A673 (cell line): ENCODE measurements at places on chromosomes 2 and 18. TPM values are rescaled to one million over a fixed set of nuclear protein-coding genes. Genes with fewer than 3 reads are reported as not detected.

The KDM3A gene
- total RNA-seq, result 40.7 and 43.8 TPM in 2 replicates

DNA sequence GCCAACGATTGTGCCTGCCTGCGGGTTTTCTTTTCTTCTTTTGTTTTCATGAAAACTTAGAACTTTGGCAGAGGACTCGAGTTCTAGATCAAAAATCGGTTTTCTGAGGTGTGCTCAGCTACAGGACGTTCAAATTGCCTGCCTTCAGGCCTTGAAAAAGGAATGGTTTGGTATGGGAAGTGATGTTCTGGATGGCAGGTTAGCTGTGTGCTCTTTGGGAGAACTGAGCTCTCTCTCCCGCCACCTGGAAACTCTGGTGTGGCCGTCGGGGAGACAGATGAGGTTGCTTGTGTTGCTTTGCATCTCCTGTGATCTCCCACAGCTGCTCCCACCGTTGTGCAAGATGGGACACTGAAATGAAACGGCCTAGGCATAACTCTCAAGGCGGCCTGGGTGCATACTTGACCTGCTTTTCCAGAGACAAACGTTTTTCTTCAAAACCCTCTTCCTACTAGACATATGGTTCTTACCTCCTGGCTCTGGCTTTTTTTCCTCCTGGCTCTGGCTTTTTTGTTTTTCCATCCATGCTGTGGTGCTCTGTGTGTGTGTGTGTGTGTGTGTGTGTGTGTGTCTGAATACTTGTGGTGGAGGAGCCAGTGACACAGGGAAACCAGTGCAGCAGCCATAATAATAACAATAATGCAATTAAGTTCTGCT, 2.0 kb downstream of the FMNL2 start:
- DNase-seq, result peak; percentile 44

GRCh38 chr2:168912466-168912865, 11.4 kb downstream of the G6PC2 start:
- no peak for DNase-seq

GRCh38 chr2:60535685-60536312, 17.7 kb downstream of the BCL11A start:
- no peak for DNase-seq

DNA sequence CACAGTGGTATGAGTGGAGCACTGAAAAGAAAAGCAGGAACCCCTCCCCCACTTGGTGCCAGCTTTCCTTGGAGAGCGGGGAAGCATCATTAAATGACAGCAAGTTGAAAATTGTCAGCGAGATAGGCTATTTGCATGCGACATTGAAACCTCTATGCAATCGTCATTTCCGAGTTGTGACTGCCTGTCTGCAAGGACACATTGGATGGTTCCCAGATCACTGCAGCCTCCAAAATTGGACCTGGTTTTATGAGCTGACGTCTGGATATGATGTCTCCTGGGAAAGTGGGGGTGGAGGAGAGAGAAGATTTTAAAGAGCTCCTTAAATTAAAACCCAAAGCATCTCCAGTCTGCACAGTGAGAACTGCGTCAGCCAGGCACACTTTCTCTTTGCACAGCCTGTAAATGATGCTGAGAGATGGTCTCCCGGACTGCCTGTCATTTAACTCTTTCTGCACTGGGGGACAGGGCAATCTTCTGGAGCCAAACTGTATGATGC, 57.8 kb upstream of the KIF5C start:
- DNase-seq, result peak; percentile 60

DNA sequence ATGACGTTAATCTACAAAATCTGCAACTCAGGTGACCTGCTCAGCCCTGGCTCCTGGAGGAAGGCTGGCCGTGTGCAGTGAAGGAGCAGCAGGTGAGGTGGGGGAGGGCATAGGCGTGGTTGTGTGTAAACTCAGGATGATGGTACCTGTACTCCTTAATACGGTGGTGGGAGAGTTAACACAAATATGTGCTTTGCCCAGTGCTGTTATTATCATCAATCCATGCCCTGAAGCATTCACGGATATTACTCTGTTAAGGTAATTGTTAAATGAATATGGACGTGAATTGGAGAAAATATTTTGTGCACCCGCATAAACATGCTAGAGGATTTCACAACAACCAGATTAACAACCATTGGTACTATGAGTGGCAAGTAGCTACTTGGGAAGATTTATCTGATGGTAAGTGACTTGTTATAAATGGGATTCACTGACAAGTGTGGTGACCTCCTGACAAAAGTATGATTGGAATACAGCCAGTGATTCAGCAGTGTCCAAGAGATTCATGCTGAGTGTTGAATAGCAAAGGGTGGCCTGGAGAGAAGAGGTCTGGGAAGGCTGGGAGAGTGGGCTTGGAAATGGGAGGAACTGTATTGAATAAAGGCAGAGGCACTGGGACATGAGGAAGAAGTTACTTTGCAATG, 194.1 kb downstream of the TPGS2 start:
- no peak for DNase-seq
